Uterus (tissue), 4 donors: ENCODE measurements at places on chromosomes 7 and 10. TPM values are rescaled to one million over a fixed set of nuclear protein-coding genes. Genes with fewer than 3 reads are reported as not detected.

Gene SPDYE9
- total RNA-seq: not detected

Gene PDZD7
- total RNA-seq: 1.3 TPM

Gene ANKRD22
- not detected for total RNA-seq

Gene SHH
- 0.62 TPM for total RNA-seq

DNA sequence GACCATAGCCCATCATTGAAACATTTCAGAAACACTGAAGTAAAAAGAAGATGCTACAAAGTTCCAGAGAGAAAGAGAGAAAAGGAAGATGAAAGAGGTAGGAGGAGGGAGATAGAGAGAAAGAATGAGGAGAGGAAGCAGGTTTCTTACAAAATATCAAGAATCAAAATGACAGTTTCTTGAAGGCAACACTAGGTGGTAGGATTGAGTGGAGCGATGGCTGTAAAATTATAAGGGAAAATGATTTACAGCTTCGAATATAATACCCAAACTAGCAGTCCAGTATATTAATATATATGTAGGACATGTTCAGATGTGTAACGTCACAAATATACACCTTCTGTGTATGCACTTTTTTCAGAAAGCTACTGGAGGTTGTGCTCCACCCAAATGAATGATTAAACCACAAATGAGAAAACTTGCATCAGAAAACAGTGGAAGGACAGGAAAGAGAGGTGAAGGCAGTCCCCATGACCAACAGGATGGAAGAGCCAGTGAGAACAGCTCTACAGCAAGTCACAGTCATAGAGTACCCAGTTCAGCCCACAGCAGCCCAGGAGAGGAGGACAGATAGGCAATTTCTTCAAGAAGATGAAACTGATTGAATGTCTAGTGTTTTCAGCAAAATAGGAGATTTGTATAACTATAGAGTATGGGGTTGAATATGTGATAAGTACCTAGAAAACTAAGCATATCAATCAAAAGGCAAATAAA is 151.5 kb upstream of the TARP start:
- no peak overlapping the region for H3K27ac ChIP-seq
- H3K4me1 ChIP-seq: no peaks in the 10 kb centered on the region
- no peaks in the 10 kb centered on the region for H3K27me3 ChIP-seq
- DNase-seq: no peak

- no peak overlapping the region for H3K27ac ChIP-seq
- peak; percentile 26 for DNase-seq
- H3K4me3 ChIP-seq: no peak overlapping the region
- no peaks in the 10 kb centered on the region for H3K27me3 ChIP-seq
Observed at GRCh38 chr7:16739863-16740622, 13.5 kb upstream of the TSPAN13 start.

GRCh38 chr10:74114041-74114448 is 36.6 kb downstream of the AP3M1 start:
- no peak overlapping the region for H3K4me3 ChIP-seq
- no peaks in the 10 kb centered on the region for H3K27me3 ChIP-seq
- H3K4me1 ChIP-seq: no peaks in the 10 kb centered on the region
- no peaks in the 10 kb centered on the region for H3K36me3 ChIP-seq
- no peak overlapping the region for H3K27ac ChIP-seq

GRCh38 chr10:110493832-110494426 is 3.8 kb upstream of the DUSP5 start:
- no peaks in the 10 kb centered on the region for H3K27me3 ChIP-seq
- no peaks in the 10 kb centered on the region for H3K4me1 ChIP-seq
- H3K4me3 ChIP-seq: no peak overlapping the region

DNA sequence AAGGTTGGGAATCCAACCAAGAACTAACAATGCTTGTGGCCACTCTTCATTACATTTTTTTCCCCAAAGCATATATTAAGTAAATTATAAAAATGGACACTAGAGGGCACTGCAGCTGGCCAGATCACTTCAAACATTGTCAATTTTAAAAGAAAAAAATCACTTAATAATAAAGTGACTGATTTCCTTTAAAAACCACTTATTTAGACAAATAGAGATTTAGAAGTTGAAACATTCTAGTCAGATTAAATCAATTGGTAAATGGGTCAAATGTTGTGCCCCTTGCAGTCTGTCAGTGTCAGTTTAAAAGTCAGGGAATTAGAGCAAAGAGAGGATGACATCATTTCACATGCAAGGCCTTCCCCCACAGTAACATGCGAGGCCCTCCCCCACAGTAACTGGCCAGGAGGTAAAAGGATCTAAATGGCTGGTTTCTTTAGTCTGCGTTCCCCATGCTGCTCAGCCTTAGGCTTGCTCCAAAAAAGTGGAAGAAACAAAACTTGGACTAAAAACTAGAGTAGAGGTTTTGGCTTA is 177.9 kb downstream of the SKAP2 start:
- H3K4me3 ChIP-seq: no peak overlapping the region
- H3K27me3 ChIP-seq: peaks cover 18% of the 10 kb centered on the region
- H3K27ac ChIP-seq: no peak overlapping the region
- no peak for DNase-seq

GRCh38 chr10:116198676-116199035 is 74.3 kb downstream of the GFRA1 start:
- H3K27ac ChIP-seq: no peak overlapping the region
- no peaks in the 10 kb centered on the region for H3K36me3 ChIP-seq
- no peak for DNase-seq
- H3K27me3 ChIP-seq: no peaks in the 10 kb centered on the region
- no peaks in the 10 kb centered on the region for H3K4me1 ChIP-seq

GRCh38 chr10:100993986-100994708 is 5.5 kb upstream of the LZTS2 start:
- H3K27me3 ChIP-seq: no peaks in the 10 kb centered on the region
- no peak for DNase-seq
- no peak overlapping the region for H3K27ac ChIP-seq
- no peaks in the 10 kb centered on the region for H3K36me3 ChIP-seq
- no peak overlapping the region for H3K4me3 ChIP-seq
- no peaks in the 10 kb centered on the region for H3K4me1 ChIP-seq

- no peaks in the 10 kb centered on the region for H3K4me1 ChIP-seq
- DNase-seq: peak; percentile 31
- peak overlapping the region; percentile 80 for H3K4me3 ChIP-seq
Observed at GRCh38 chr10:49539320-49539885, 482 bp upstream of the ERCC6 start.

DNA sequence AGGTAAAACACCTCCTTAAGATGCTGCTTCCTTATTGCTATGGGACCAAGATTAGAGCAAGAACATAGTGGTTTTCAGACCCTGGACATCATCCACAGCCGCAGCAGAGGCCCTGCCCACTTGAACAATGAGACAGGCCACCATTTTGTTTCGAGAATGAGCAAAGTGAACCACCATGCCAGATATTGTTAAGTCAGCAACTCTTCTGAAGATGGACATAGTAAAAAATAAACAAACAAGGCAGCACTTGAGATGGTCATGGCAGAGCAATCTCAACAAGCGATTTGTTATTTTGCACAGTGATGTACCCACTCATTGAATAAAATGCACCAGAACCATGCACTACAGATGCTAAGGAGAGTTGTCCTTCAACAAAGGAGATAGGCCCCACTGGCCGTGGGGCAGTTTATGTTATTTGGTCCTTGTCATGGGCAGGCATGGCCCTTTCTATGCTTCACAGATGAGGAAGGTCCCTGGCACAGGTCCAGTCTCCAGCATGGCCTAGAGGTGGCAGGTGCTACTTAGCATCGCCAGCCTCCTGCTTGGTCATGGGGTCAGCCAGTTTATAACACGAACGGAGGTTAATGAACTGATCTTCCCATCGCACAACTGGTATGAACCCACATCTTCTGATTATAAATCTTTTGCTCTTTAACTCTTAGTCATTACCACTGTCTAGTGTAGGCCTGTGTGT is 44.1 kb downstream of the IKZF1 start:
- no peaks in the 10 kb centered on the region for H3K36me3 ChIP-seq
- no peaks in the 10 kb centered on the region for H3K4me1 ChIP-seq
- no peak overlapping the region for H3K27ac ChIP-seq
- H3K27me3 ChIP-seq: no peaks in the 10 kb centered on the region
- H3K4me3 ChIP-seq: no peak overlapping the region
- no peak for DNase-seq

DNA sequence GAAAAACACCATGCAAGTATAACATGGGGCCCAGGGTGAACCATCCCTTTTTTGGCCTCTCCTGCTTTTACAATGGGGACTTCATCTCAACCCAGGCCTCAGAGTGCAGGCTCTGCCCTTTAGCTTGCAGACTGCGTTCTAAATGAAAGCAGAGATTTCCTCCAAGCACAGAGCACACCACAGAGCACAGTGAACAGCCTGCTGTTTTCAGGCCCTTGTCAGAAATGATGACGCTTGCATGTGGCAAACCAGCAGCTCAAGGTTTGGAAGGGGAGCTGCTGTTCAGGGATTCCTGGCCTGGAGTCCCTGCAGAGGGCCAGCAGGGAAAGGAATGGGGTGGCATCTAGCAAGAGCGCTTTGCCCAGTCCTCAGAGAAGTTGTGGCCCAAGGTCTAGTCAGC is 167.3 kb upstream of the CDCA7L start:
- H3K4me3 ChIP-seq: no peak overlapping the region
- no peaks in the 10 kb centered on the region for H3K4me1 ChIP-seq
- DNase-seq: no peak
- no peaks in the 10 kb centered on the region for H3K36me3 ChIP-seq
- H3K27me3 ChIP-seq: no peaks in the 10 kb centered on the region

GRCh38 chr7:140657891-140658290 is 14.9 kb upstream of the ADCK2 start:
- no peaks in the 10 kb centered on the region for H3K36me3 ChIP-seq
- H3K4me3 ChIP-seq: no peak overlapping the region
- DNase-seq: no peak
- no peaks in the 10 kb centered on the region for H3K4me1 ChIP-seq
- no peak overlapping the region for H3K27ac ChIP-seq
- no peaks in the 10 kb centered on the region for H3K27me3 ChIP-seq

GRCh38 chr10:32938554-32939061 is 19.4 kb downstream of the ITGB1 start:
- no peak for DNase-seq
- no peaks in the 10 kb centered on the region for H3K27me3 ChIP-seq
- no peak overlapping the region for H3K4me3 ChIP-seq
- no peaks in the 10 kb centered on the region for H3K36me3 ChIP-seq
- no peaks in the 10 kb centered on the region for H3K4me1 ChIP-seq

GRCh38 chr10:127928021-127928806 is 21.3 kb downstream of the PTPRE start:
- DNase-seq: no peak
- no peaks in the 10 kb centered on the region for H3K36me3 ChIP-seq
- H3K4me3 ChIP-seq: no peak overlapping the region
- H3K4me1 ChIP-seq: no peaks in the 10 kb centered on the region
- no peaks in the 10 kb centered on the region for H3K27me3 ChIP-seq

DNA sequence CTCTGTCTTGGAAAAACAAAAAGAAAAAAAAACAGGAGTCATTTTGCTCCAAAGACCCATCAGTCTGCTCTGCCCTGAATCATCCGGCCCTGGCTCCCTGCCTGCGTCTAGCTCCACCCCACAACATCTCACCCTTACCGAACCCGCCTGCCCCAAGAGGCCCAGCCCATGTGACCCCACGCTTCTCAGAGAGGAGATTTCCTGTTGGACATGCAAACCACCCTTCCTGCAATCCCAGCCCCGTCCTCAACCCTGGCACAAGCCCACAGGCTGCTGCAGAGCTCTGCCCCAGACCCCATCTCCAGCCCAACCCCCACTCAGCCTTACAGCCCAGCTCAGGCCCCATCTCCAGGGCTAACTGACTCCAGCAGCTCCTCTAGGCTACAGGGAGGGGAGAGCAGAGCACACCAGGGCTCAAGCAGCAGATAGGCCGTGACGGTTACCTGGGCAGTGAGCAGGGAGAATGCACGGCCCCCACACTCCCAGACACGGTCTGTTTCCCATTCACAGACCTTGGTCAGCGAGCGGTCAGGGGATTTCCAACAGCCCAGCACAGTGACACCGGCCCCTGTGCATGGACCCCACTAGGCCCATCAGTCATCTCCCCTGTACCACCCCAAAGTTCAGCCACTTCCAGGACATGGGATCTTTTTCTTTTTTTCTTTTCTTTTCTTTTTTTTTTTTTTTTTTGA is 69.9 kb upstream of the GTF2I start:
- H3K4me3 ChIP-seq: no peak overlapping the region
- peak overlapping the region; percentile 66 for H3K27ac ChIP-seq
- no peaks in the 10 kb centered on the region for H3K27me3 ChIP-seq
- no peaks in the 10 kb centered on the region for H3K4me1 ChIP-seq

DNA sequence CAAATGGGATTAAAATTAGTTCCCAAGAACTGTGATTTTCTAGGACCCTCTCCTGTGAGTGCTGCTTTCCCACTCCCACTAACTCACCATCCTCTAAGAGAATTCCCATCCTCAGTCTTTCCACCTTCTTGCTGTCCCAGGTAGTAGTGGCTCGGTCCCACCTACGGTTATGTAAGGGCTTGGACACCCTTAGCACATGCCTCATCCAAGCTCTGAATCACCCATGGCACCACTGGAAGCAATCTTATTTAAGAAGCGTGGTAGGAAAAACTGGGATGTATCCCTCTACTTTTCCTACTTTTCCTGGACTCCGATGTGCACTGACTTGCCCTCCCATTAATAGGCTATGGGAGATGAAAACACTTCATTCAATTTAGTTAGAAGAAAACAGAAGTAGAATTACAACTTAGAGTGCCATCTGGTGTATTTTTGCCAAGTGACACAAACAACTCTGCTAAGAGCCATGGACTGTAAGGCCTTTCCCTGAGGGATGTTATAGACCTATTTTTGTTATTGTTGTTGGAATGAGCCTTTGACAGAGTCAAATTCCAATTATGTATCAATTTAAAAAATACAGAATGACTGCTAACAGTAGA is 13.7 kb upstream of the ANKRD22 start:
- H3K36me3 ChIP-seq: no peaks in the 10 kb centered on the region
- no peak overlapping the region for H3K4me3 ChIP-seq
- no peaks in the 10 kb centered on the region for H3K4me1 ChIP-seq
- H3K27me3 ChIP-seq: no peaks in the 10 kb centered on the region

DNA sequence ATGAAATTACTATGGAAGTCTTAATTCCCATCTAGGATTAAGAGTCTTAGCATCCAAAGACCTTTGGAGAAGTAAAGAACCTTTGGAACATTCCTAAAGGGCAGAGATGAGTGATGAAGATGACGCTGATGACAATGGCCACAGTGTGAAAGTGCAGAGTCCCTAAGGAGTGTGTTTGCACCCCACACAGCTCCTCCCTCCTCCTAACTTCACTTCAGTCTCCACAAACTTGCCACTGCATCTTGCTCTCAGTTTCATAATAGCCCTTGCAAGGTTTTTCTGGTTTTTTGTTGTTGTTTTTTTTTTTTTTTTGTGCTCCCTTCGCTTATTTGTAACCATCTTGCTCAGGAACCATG is 117.5 kb upstream of the ANLN start:
- H3K27ac ChIP-seq: no peak overlapping the region
- H3K36me3 ChIP-seq: no peaks in the 10 kb centered on the region
- no peaks in the 10 kb centered on the region for H3K4me1 ChIP-seq
- no peak for DNase-seq
- no peaks in the 10 kb centered on the region for H3K27me3 ChIP-seq
